ENCODE measurements at places on chromosomes 2 and 18.

DNA sequence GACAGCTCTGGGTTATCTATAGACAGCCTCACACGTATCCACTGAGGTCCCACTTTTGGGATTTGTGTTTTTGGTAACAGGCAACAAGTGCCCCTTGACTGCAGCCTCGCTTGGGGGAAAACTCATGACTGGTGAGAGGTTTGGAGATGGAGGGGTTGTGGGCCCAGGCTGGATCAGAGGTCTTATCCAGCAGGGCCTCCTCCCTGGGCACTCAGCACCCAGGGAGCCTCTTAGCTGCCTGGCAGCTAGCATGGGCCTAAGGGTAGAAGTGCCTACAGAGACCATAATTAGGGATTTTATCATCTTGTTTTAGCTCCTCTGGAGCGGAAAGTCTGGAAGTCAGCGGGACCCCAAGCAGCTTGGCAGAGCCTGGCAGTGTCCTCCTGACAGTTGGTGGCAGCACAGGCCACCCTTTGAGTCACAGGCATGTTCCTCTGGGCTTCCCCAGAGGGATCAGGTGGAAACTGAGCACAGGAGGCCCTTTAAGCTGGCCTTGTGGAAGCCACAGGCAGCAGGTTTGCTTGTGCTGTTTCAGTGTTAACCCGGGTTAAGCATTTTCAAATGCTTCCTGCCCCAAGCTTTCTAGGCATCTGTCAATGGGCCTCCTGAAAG is 143.1 kb downstream of the KCTD1 start:
- no peak for DNase-seq

DNA sequence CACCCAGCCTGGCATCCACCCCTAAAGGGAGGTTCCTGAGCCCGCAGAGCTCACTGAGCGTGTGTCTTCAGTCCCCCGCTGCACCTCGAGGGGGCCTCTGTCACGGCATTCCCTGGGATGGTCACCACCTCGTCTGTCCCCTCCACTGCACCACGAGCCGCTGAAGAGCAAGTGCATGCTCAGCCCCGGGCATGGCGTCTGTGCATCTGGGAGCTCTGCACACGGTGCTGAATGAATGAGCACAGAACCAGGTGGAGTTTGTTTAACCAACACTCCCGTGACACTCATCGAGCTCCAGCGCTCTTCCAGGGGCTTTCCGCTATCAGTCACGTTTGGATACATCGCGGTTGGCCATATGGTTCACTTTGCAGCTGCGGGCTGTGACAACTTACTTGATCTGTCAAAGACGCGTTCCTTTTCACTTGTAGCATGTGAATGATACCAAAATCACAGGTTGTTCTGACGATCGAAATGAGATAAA is 9.2 kb downstream of the ALLC start:
- DNase-seq, result no peak

- no peak for DNase-seq
Measured at GRCh38 chr2:21480162-21480561, 356.4 kb downstream of the TDRD15 start.

DNA sequence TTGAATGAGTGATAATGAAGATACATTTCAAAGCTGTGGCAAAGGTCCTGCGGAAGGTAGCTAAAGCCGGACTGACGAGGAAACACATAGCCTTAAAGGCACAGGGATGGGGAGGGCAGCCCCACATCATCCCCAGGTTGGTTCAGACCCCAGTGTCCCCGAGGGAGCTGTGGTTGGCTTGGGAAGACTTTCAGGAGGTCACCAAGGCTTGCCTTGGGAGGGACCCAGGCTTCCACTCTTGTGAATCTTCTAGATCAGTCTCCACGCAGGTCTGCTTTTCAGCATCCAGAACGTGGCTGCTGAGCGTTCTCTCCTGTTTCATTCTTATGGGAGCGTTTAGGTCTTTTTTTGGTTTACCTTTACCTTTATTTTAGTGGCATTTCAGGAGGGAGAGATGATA is 16.8 kb downstream of the KIF1A start:
- DNase-seq, result no peak

DNA sequence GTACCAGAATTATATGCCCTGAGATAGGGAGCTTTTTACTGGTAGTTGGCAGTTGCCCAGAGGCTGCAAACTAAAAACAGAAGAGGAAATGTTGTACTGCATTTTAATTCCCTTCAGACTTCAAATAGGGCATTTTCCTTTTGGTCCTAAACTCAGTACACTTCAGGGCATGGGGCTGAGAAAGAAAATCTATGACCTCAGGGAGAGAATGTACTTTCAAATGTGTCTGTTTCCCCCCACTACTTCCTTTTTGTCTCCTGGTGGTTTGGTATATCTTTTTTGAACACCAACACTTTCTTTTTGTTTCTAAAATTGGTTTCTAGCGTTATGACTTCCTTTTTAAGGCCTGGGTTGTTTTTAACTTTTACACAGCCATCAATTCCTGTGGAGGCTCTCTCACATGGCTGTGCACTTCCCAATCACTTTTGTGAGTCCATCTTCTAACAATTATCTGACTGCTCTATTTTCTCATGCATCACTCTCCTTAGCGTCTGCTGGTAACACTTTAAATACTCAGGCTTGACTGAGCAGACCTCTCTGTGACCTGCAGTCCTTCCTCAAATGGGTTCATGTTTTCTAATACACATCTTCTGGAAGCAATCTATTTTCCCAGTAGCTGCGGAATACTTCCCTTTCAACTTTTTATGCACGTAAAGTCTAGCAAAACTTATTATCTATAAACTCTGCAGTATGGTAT is 596.0 kb downstream of the LRP1B start:
- DNase-seq, result no peak

GRCh38 chr2:15348045-15348444 is 213.1 kb downstream of the NBAS start:
- DNase-seq, result no peak

DNA sequence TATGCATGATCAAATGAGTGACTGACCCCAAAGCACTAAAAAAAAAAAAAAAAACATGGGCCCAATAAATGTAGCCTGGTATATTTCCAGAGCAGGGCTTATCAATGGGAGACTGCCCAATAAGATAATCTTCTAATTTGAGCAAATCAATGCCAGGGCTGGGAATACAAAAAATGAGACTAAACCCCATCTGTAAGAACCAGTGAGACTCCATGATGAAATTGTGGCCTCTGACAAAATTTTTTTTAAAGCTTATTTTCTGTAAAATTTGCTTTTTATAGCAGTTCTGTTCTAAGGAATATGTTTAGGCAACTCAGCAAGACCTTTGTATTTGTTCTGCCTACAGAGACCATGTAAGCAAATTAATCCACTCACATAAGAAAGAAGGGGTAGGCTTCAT is 186.8 kb upstream of the CCDC150 start:
- DNase-seq, result no peak

- DNase-seq, result no peak
Measured at GRCh38 chr18:11516751-11517503, 92.5 kb upstream of the SLC35G4 start.

DNA sequence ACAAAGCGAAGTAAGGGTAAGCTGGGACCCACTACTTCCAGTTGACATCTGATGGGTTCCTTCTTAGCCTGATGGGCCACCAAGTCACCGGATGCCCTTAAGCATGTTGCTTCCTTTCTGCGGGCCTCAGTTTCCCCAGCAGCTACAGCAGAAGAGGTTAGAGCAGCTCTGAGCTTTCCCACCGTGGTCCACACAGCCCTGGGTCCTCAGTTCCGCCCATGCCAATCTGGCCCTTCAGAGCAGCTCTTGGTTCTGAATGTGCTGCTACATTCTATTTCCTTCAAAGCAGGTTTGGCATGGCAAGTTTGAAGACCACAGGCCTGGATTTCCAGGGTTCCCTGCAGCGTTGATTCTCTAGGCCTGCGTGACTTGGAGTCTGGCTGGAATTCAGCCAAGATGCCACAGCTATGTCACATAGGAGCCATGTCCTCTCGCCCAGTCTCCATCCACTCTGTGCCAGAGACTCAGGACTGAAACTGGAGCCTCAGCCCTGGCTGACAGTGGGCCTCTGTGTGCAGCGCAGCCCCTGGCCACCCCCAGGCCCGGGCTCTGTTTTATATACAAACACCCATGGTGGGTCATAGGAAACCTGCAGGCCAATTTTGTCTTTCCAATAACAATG is 79.6 kb downstream of the TFCP2L1 start:
- no peak for DNase-seq

GRCh38 chr18:38491195-38491594 is 925.6 kb upstream of the CELF4 start:
- DNase-seq, result no peak

- DNase-seq, result no peak
Measured at GRCh38 chr2:135208016-135208415, 155.9 kb downstream of the RAB3GAP1 start.

- DNase-seq, result no peak
Measured at GRCh38 chr2:69741229-69741574, 732 bp upstream of the ANXA4 start.

- no peak for DNase-seq
Measured at GRCh38 chr18:46856973-46857372, 60.3 kb downstream of the PIAS2 start.

DNA sequence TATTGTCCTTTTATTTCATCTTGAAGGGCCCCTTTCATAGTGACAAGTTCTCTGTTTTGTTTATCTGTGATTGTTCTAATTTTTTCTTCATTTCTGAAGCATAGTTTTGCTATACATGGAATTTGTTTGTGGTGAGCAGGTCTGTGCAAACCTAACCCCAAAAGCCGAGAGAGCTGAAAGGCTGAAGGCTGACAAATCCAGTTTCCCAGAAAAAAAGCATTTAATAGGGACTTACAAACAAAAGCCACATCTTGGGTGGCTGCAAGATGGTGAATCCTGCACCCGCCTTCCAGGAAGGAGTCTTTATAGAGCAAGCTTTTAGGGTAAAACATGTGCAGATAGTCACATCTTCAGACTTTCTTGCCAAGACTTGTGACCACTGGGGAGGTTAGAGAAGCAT is 473.4 kb upstream of the TRIB2 start:
- DNase-seq, result no peak

GRCh38 chr18:3898861-3899613 is 449.1 kb downstream of the TGIF1 start:
- no peak for DNase-seq

DNA sequence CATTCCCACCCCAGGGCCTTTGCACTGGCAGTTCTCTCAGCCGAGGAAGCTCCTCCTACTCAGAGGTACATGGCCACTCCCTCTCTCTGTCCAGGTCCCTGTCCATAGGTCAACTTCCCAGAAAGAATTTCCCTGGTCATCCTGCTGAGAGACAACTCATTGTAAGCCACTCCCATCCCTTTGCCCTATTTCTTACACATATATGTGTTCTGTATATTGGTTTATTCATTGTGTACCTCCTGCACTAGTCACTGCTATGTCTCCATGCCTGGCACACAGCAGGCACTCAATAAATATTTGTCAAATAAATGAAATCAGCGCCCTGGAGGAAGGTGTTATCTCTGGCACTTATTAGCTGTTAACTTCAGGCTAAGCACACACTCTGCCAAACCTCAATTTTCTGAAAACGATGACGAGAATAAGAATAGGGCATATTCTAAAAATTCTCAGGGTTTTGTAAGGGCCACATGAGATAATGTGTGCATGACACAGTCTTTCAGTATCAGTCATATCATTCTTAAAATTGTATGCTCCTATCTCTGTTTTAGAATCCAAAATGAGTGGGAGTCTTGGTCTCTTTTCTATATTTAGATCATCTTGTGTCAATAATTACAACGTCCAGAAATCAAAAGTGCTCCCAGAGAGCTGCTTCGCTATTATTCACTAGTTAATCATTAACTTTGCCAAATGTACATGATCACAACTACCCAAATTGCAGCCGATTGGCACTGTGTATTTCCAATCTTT is 198.0 kb downstream of the ALK start:
- no peak for DNase-seq

GRCh38 chr18:75277610-75277928 is 67.0 kb downstream of the TSHZ1 start:
- no peak for DNase-seq

DNA sequence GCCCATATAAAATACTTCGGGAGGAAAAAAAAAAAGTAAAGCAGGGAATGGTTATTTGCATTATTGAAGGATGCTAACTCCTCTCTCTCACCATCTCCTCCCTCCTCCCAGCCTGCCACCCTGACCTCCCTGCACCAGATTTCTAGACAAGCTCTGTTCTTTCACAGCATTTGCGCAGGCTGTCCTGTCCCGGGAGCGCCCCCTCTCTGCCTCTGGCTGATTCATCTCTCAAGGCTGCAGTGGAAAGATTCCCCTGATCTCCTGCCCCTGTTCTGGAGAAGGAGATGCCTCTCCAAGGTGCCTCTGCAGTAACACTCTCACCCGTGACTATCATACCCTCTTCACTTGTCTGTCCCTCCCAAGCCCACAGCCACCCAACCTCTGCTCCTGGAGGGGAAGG is 38.5 kb downstream of the COL4A4 start:
- no peak for DNase-seq

GRCh38 chr2:189854940-189855339 is 70.7 kb downstream of the PMS1 start:
- DNase-seq, result no peak

- no peak for DNase-seq
Measured at GRCh38 chr2:177763531-177764265, 308.9 kb downstream of the PDE11A start.

DNA sequence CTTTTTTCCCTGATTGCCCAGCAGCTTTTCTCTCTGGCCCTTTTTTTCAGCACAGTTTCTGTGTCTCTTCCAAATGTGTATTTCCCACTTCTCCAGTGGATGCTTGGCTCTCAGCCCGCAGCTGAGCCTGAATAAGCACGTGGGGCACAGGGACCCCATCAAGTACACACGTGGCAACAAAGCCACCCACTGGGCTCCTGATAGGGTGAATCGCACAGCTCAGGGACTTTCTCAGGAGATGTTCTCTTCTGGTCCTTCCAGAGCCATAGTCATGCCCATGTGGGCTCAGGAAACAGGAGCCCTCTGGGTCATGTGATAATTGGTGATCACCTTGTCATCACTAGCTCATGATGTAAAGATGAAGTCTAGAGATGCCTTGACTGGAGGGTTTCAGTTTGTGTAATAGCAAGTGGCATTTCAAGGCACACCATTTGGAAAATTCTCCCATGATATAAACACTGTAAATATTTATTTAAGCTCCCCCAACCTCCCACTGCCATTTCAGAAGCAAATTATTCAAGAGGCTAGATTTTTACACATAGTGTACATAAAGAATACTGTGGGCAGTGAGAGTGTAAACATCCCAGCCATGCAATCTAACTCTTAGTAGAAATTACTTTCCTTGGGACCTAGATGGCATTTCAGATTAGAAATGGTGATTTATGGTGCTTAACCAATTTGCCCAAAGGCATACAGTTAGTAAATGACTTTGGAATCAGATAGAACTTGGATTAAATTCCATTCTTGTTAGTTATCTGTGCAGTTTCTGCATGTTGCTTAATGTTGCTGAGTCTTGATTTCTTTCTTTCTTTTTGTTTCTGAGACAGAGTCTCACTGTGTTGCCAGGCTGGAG is 597.5 kb downstream of the SLC4A3 start:
- DNase-seq, result peak; percentile 89

Measured in AG04449 (cell line).